ENCODE measurements at places on chromosomes 2 and 18.

GRCh38 chr2:8525582-8526402 lies 156.1 kb upstream of the ID2 start:
- DNase-seq, result no peak

DNA sequence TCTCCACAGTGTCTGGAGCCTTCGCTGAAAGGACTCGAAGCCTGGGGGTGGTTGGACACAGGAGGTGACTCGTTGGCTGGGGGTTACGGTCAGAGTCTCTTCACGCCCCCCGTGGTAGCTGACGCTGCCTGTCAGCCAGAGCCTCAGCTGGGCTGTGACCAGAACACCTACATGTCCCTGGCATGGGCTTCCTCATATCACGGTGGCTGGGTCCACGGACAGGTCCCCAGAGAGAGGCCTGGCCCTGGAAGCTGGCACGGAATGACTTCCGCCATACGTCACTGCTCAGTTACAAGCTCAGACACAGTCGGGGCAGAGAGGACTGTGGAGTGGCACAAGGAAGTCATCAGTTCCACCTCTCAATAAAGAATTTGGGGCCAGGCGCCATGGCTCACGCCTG lies 28.5 kb downstream of the ITGB1BP1 start:
- DNase-seq, result no peak

DNA sequence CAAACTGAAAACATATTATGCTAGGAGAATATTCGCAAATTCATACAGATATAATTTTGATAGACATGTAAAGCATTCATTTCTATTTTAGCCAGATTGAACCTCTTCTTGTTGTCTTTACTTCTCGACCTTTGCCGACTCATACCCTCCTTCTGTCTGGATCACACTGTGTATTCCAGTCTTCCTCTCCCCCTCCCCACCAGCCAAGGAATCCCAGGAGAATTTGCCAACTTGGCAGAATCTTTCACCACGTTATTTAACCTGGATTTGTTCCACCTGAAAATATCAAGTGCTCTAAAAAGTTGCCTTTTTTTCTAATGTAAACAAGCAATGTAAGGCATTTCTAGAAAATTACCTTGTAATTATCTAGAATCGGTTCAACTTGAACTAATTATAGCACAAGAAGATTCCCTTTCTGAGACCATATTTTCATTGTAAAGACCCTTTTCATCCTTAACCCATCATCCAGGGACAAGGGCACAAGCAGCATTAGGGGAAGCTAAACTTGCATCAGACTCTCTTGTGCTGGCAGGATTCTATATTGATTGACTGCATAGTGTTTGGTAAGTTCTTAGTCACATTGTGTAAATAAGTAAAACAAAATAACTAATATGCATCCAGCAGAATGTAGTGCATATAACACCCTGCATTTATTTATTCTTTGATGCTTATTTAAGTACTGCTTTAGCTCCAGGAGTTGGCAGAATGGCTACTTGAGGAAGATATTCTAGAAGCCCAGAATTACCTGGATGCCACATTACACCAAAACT lies 1328.7 kb upstream of the NXPH2 start:
- DNase-seq, result no peak

- no peak for DNase-seq
These were observed 26.5 kb downstream of the SLC1A4 start for GRCh38 chr2:65015731-65016130.

DNA sequence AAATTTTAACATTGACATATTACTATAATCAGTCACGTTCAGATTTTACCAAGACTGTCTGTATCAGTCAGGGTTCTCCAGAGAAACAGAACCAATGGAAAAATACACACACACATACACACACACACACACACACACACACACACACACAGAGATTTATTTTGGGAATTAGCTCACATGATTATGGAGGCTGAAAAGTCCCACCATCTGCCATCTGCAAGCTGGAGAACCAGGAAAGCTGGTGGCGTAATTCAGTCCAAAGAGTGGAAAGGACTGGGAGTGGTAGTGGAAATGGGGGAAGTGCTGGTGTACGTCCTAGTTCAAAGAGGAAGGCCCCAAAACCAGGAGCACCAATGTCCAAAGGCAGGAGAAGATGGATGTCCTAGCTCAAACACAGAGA lies 166.4 kb downstream of the AKAIN1 start:
- no peak for DNase-seq

DNA sequence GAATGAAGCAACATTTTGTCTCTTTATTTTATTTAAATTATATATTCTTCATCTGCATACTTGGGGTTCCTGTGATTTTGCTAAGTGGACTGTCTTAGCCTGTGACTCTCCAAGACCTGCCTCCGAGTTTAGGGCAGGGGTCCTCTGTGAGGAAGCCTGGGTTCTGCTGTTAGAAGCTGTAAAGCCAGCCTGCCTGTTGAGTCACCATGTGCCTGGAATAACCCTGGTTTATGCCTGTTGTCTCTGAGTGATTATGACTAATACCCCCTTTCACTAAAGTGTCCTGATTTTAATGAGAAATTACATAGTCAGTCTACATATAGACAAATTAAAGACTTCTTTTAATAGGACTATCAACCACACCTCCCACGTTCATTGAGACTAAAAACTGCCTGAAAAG lies 369.1 kb downstream of the ZNF521 start:
- DNase-seq, result no peak

GRCh38 chr2:63668000-63668399 lies 79.2 kb downstream of the MDH1 start:
- no peak for DNase-seq

DNA sequence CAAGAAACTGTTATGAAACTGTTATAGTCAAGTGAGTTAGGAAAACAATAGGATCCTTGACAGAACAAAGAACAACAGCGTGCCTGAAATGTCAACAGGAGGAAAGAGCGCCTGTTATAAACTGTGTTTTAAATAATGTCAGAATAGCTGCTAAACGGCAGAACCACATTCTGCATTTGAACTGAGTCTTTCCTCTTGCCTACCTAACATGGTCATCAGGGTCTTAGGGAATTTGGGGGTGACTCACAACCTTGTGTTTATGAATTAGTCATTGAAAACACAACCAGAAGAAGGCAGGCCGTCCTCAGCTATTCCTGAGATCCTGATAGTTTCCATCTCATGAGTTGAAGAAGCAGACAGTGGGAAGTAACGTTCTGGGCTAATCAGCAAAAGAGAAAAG lies 222.0 kb upstream of the FN1 start:
- DNase-seq, result no peak

DNA sequence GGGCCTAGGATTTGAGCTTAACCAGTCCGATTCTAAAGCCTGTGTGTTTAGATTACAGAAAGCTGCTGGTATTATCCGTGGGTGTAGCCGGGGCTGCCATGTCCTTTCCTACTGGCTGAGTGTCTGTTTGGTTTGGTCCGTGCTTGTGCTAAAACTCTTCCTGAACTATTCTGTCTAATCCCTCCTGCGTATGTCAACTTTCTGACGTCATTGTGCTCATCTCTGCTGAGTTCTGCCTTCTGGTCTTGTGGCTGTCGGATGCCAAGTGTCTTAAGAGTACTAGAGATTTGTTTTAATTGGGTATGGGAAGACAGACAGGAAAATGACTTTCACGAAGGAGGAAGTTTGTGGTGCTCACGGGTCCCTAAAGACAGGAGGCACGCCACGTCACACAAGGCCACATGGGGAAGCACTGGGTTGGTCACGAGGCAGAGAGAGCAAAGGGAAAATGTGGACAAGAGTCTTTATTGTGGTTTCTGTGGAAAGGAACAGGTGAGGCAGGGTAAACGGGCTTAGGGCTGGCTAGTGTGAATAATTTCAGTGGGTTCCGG lies 31.8 kb upstream of the NTSR2 start:
- no peak for DNase-seq

DNA sequence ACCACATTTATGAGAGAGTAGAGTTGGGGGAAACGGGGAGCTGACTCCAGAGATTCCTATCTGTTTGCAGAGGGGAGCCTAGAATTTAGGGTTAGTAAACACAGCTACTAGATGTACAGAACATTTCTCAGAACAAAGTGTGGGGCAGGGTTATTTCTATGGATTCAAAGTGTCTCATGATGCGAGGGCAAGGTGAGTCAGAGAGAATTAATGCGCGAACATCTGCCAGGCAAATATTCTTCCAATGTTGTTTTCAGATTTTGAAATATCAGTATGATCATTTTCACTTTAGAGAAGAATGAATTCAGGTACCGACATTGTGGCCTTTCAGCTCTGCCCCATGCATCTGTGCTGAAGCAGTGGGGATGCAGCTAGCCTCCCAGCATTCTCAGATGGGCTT lies 2.0 kb upstream of the DSEL start:
- DNase-seq, result no peak

GRCh38 chr18:62199629-62200028 lies 12.6 kb downstream of the RELCH start:
- DNase-seq, result no peak

GRCh38 chr18:57748770-57749603 lies 54.1 kb downstream of the ATP8B1 start:
- DNase-seq, result no peak

- DNase-seq, result no peak
These were observed 23.3 kb downstream of the EDAR start for GRCh38 chr2:108965540-108966289.

DNA sequence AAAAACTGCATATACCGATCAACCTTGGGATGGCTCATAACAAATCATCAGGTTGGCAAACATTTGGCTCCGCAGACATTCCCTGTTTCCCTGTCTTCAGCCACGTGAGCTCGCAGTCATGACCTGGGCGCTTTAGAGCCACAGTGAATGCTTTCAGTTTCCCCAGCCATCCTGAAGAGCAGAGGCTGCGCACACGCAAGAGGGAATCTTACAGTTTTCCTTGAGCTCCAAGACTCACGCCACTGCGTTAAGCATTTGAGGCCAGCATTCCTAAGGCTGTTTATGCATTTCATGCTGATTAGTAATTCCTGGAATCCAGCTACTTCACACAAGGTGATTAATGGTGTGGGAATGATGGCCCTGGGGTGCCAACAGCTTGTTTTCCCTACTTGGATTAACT lies 95.1 kb downstream of the MTCL1 start:
- DNase-seq, result no peak

GRCh38 chr2:28979576-28980366 lies 1.3 kb upstream of the TOGARAM2 start:
- no peak for DNase-seq

DNA sequence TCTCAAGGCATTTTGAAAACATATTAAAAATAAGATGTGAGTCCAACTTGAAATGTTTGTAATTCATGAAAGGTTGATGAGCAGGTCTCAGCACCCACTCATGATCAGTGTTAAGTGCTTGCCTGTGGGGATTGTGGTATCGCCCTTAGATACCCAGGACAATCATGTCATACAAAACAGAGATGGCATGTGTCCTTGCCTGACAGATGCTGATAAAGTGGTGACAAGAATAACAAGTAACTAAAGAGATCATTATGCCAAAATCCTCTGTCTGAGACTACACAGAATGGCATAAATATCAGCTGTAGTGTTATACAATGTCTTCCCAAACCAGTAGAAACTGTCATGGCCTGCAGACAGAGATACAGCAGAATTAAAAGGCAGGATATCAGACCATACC lies 930.3 kb downstream of the SUCLG1 start:
- DNase-seq, result no peak

- DNase-seq, result no peak
These were observed 29.7 kb downstream of the TAF4B start for GRCh38 chr18:26255695-26256622.

DNA sequence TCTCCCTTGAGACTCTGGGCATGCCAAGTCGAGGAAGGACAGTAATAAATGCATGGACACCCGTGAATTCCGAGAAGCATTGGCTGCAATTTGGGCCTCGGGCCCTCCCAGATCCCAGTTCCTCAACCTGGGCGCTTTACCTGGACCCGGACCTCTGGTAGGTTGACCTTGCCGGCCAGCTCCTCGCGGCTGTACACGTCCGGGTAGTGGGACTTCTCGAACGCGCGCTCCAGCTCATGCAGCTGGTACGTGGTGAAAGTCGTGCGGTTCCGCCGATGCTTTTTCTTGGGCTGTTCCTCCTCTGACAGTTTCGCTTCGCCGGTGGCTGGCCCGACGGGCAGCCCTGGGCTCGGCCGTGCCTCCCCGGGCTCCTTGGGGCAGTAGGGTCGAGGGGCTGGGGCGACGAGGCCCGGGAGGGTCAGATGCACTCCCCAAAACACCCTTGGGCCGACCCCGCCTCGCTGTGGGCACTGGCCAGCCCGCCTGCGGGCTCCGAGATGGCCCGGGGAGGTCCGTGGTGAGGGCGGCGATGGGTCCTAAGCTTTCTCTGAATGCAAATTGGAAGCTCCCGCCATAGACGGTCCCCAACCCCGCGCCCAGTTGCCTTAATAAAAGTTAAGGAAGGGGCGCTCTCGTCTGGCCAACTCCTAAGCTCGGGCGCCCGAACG lies 899 bp downstream of the RAX start:
- DNase-seq, result no peak

- no peak for DNase-seq
These were observed 23.7 kb downstream of the METTL4 start for GRCh38 chr18:2547477-2548087.

GRCh38 chr2:74548900-74549826 lies 4.6 kb downstream of the LOXL3 start:
- no peak for DNase-seq

GRCh38 chr2:106159866-106160785 lies 34.0 kb downstream of the UXS1 start:
- DNase-seq, result no peak

- DNase-seq, result no peak
These were observed 947 bp upstream of the ANKRD44 start for GRCh38 chr2:197311421-197312033.

- no peak for DNase-seq
These were observed 68.6 kb downstream of the NYAP2 start for GRCh38 chr2:225468131-225468530.

DNA sequence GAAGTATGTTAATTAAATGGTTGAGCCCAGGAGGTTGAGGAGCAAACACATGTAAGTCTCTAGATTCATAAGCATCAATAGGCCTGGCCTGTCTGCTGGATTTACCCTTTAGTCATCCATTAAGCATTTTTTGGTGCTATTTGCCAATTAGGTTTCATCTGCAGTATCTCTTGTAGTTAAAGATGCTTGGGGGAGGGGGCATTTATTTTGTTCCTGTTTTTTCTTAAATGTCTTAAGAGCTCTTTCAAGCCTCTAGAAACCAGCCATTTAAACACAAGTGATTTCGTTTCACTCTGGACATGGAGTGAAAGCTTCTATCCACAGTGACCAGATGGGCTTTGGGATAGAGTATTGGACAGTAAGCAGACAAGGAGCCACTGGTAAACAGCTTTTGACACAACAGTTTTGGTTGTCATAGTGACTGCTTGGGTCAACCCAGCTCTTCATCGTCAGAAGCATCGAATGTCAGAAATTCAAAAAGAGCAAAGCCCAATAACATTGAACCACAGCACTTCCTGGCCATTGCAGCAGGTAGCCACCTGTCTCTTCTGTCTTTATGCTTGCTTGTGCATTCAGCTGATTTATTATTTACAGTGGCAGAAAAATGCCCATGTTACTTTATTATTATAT lies 4.9 kb downstream of the QPCT start:
- DNase-seq, result no peak

Measured in GOT3 (cell line).